ENCODE measurements at places on chromosomes 13 and 19.
A peak's percentile ranks its signal among the peaks of the same experiment; 100 is the strongest.

- no peak for ATAC-seq
Observed at GRCh38 chr19:2589441-2589840, 113.1 kb downstream of the GNG7 start.

DNA sequence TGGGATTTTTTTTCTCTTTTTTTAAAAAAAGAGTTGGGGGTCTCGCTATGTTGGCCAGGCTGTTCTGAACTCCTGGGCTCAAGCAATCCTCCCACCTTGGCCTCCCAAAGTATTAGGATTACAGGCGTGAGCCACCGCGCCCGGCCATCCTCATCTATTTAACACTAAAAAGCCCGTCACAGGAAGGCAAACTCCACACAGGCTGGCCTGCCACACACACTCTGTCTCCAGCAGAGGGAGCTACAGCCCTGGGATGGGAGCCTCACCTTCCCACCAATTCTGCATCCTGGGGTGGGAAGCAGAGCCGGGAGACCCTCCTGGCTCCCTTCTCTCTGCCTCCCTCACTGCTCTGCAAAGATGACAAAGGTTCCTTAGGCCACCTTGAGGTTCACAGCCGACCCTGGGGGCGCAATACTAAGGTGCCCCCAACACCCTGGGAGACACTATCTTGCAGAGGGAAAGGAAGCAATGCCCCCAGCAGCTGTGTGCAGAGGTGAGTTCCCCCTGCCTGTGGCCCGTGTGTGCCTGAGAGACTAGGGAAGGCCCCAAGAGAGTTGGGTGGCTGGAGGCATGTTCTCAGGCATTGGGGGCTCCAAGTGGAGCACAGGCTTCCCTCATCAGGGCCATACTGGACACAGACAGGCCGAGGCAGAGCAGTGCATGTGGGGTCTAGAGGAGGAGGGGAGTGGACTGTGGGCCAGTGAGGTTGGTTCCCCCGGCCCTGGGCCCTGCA lies 27.4 kb upstream of the TIMM44 start:
- peak; percentile 80 for ATAC-seq

GRCh38 chr19:17338433-17339078 lies 1.2 kb downstream of the GTPBP3 start:
- ATAC-seq: no peak

DNA sequence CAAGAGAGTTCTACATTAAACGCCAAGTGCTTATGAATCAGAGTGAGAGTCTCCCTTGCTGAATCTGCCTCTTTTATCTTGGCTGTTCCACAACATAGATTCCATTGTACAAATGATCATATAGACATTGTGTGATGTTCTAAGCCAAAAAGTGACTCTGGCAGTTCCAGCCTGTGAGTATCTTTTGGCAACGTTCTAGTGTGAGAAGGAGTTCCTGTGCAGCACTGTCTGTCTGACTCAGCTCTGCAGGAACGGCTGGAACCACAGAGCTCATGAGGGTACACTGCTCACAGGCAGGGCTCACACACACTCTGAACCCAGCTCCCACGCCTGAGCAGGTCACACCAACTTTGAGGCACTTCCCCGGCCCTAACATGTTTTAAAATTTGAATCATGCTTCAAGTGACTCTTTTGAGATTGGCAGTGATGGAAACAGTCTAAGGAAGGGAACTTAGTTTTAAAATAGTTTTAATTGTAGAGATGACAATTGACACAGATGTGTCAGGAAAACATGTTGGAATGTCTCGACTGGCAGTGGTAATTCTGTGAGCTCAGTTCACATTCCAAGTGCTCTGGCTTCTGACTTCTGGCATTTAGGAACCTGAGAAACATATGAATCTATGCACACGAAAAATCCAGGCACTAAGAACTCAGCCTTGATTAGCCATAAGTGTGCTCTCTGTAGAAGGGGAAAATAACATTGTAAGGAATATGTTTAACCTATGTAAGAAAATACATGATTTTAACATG lies 272.0 kb downstream of the UQCRFS1 start:
- peak; percentile 83 for ATAC-seq

GRCh38 chr19:6890401-6890913 lies 3.1 kb downstream of the ADGRE1 start:
- ATAC-seq: no peak

GRCh38 chr13:37134411-37135041 lies 29.1 kb upstream of the CSNK1A1L start:
- ATAC-seq: peak; percentile 79

DNA sequence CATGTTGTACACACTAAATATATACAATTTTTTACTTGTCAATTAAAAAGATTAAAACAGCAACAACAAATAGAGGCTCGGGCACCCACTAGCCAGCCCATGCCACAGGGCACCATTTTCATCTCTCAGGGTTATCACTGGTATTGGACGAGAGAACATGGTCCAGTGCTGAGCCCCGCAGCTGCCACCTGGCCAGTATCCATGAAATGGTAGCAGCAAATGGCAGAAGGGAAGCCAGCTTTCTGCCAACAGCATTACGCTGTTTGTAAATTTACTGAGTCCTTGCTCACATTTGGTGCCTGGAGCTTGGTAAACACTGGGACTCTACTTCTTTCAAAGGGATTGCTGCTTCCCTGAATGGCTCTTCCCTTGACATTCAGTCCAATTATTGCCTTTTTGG lies 87.9 kb upstream of the WASF3 start:
- no peak for ATAC-seq

- ATAC-seq: no peak
Observed at GRCh38 chr19:33902802-33903488, 106.3 kb downstream of the KCTD15 start.

DNA sequence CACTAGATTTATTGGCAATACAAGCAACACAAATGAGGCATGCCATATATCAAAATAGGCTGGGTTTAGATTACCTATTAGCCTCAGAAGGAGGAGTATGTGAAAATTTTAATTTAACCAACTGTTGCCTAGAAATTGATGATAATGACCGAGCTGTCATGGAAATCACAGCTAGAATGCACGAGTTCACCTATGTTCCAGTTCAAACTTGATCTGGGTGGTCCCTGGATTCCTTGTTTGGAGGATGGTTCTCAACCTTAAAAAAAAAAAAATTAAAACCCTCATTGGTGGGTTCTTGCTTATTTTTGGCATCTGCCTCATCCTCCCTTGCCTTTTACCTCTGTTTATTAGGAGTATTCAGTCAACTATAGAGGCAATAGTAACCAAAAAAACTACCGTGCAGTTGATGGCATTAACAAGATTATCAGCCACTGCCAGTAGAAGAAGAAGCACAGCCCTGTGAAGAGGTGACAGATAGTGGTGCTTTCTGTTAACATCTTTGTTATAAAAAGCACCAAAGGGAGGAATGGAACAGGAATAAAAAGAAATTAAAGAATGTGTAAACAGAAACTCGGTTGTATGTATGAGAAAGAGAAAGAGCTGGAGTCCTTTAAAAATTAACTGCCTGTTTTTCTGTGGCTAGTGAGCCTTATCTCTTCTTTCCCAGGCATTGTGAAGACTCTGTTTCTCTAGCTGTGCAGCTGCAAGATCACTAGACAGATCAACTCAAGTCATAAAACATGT lies 106.4 kb downstream of the ZNF429 start:
- ATAC-seq: no peak

- ATAC-seq: peak; percentile 62
Observed at GRCh38 chr13:99067159-99067985, 89.5 kb upstream of the DOCK9 start.

GRCh38 chr13:89763005-89763404 lies 1584.5 kb upstream of the MIR17HG start:
- ATAC-seq: no peak

GRCh38 chr19:19487950-19488874 lies 27.1 kb downstream of the TSSK6 start:
- ATAC-seq: no peak

- ATAC-seq: no peak
Observed at GRCh38 chr13:25836574-25837336, 215.1 kb downstream of the SHISA2 start.
